Cortex of kidney (tissue), 1 donor: ENCODE measurements at places on chromosomes 13 and 19.

- DNase-seq = no peak
These were observed 53.7 kb downstream of the USP12 start for GRCh38 chr13:27117952-27118351.

- no peak for DNase-seq
These were observed 43.8 kb downstream of the PEPD start for GRCh38 chr19:33477781-33478180.

DNA sequence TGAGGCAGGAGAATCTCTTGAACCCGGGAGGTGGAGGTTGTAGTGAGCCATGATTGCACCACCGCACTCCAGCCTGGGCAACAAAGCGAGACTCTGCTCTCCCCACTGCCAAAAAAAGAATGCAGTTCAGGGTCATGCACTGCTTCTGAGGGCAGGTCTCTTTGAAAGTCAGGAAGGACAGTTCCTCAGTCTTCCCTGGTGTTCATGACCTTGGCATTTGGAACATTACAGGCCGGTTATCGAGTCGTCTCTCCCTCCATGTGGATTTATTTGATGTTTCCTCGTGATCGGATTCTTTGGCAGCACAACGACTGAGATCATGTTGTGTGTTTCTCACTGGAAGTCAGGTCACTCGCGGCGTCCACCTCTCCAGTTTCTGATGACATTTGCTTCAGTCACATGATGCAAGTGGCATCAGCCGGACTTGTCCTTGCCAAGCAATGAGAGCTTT lies 17.2 kb downstream of the FGF21 start:
- no peak for DNase-seq

DNA sequence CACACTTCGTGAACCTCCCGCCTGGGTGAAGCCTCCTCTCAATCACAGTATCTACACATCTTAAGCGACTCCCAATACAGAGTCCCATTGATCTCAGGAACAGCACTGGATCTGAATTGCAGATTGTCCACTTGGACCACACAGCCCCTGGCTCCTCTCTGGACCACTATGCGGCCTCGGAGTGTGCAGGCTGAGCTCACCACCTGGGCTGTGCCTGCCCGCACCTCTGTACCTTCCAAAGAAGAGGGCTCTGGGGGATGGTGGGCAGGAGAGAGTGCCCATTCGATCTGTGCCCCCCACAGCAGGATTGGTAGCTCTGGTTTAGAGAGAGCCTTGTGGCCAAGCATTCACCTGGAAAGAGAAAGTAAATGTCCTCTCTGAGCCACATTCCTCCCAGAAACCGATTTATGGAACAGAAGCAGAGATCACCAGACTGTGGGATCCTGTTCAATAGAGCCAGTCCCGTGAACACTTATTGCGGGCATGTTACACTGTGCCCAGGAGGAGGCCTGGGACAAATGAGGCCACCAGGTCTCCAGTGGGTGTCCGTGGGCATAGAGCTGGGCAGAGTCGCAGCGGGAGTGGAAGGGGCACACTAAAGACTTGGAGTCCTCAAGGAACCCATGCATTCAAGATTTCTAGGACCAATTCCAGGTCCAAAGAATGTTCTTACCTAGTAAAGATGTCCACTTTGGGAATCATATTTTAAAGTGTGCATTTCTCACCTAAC lies 141.6 kb upstream of the SOX1 start:
- no peak for DNase-seq

DNA sequence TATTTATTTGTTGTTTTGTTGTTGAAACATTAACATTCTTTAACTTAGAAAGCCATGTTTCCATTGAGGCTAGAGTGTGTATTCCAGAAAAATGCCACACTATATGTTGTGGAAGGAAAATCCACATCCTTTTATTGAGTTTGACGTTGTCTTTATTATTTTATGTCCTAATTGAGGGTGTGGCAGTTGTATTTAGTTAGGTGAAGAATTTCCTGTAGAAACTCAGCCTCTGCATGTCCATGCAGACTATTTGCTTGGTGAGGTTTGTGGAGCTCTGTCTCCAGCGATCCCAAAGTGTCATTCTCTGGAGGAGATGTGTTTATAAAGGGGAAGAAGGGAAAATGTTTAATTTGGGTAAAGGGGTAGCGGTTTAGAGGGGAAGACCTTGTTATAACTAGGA lies 46.6 kb downstream of the AKAP11 start:
- DNase-seq = no peak

DNA sequence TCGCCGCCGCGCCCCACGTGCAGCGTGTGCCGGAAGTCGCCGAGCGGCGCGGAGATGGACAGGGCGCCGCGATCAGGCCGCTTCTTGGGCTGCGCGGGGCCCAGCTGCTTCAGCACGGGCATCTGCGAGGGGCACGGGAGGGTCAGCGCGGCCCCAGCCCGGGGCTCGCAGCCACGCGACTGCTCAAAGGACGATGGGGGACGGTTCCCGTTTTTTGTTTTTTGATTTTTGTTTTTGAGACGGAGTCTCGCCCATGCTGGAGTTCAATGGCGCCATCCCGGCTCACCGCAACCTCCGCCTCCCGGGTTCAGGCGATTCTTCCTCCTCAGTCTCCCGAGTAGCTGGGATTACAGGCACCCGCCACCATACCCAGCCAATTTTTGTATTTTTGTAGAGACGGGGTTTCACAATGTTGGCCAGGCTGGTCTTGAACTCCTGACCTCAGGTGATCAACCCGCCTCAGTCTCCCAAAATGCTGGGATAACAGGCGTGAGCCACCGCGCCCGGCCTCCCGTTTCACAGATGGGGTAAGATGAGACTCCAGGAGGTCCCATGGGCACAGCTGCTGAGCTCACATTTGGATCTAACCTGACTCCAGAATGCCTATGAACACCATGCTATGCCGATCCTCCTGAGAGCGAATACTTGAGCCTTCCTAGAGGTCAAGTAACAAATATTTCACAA lies 2.0 kb upstream of the LENG9 start:
- DNase-seq = no peak

DNA sequence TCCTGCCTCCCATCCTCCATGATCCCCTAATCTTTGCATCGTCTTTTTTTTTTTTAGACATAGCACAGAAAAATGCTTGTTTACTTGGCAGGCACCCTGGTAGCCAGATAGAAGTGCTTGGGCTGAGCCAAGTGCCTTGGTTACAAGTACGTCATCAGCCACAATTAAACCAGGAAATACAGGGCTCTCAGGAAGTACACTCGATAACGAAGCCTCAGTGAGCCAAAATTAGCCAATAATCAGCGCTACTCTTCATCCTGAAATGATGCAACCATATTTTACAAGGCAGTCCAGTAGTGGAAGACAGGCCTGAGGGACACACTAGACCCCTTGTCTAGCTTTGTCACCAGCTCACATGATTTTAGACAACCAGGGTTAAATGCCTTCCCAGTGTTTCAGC lies 194.0 kb upstream of the NBEA start:
- DNase-seq = no peak

DNA sequence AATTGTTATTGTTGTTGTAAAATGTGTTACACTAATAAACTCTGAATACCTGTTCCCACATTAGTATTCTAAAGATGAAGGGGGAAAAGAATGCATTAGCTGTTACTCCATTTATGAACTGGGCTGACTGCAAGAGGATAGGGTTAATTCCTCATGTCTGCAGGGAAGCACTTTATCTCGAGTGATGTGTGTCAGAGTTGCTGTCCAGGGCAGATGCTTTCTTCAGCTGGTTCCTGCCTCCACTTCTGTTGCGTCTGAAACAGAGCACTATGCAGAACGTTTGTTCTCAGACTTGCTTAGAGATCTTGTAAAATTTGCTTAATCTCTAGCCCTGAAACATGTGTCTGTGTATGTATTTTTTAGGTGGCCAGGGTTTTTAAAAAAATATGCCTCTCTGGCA lies 318.8 kb downstream of the SPRY2 start:
- DNase-seq = no peak

GRCh38 chr19:632579-633067 lies 714 bp downstream of the POLRMT start:
- DNase-seq = no peak

DNA sequence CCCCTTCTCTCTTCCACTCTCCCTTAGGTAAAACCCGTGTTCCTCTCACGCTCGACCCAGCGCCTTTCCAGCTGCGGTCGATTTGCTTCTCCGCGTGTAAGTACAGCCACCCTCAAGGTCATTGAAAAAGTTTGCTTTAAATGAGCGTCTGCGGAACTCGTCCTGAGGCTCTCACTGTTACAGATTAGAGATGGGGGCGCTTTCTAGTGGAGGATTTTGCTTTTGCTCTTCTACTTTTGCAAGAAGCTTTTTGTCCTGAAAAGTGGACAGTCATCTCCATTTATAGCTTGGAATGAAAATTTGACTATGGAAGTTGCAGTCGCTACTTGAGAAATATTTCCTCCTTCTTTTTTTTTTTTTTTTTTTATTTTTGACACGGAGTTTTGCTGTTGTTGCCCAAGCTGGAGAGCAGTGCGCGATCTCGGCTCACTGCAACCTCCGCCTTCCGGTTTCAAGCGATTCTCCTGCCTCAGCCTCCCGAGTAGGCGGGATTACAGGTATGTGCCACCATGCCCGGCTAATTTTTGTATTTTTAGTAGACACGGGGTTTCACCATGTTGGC lies 595 bp upstream of the RAB20 start:
- DNase-seq = no peak

- no peak for DNase-seq
These were observed 72.7 kb downstream of the DNAJC15 start for GRCh38 chr13:43095771-43096719.

DNA sequence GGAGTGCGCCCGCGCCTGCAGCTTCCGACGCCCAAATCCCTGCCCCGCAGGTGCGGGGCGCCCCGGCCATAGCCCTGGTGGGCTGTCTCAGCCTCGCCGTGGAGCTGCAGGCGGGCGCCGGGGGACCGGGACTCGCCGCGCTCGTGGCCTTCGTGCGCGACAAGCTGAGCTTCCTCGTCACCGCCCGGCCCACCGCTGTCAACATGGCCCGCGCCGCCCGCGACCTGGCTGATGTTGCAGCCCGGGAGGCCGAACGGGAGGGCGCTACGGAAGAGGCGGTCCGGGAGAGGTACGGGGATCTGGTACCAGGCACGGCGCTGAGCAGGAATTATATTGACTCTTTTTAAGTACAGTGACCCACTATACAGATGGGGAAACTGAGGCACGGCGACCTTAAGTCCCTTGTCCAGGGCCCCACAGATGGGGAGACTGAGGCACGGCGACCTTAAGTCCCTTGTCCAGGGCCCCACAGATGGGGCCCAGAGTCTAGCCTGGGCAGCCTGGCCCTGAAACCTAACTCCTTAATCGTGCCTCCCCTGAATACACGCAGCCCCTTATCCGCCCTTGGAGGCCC lies 586 bp downstream of the MRI1 start:
- DNase-seq = no peak

DNA sequence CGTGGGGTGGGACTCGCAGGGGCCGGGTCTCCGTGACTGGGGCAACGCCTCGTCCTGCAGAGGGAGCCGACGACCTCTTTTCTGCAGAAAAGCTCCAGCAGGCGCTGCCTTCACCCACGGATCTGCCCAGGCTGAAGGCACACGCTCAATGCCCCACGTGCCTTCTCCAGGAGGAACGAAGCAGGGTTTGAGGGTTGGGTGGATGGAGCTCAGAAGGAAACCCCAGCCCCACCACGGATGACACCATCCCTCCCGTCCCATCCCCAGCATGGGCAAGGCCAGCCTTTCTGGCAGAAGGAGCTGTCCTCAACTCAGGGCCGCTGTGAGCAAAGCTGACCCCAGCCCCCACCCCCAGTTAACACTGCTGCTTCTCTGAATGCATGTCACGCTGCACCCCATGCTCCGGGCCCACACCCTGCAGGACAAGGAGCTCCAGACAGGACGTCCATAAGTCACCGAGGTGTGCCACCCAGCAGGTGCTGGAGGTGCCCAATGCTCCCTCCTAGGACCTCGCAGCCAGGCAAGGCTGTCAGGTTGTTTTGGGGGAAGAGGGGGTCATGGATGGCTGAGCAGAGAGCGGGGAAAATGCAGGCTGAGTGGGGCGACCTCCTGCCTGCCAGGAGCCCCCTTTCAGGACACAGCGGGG lies 7.4 kb downstream of the C19orf25 start:
- no peak for DNase-seq

DNA sequence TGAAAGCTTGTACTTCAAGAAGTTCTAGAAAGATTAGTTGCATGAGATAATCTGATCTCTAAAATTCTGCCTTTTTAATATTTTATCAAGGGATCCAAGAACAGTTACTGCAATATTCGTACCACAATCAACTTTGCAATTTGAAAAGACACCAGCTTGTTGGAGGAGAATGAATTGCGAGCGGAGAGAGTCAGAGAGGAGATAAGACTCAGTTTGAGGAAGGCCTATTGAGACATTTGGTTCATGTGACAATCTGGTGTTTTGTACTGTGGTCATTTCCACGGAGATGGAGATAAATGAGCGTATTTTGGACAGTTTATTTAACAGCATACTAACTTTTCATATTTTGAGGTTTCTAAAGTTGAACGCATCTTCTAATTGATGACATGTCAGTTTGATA lies 1276.0 kb downstream of the EFNB2 start:
- DNase-seq = no peak

DNA sequence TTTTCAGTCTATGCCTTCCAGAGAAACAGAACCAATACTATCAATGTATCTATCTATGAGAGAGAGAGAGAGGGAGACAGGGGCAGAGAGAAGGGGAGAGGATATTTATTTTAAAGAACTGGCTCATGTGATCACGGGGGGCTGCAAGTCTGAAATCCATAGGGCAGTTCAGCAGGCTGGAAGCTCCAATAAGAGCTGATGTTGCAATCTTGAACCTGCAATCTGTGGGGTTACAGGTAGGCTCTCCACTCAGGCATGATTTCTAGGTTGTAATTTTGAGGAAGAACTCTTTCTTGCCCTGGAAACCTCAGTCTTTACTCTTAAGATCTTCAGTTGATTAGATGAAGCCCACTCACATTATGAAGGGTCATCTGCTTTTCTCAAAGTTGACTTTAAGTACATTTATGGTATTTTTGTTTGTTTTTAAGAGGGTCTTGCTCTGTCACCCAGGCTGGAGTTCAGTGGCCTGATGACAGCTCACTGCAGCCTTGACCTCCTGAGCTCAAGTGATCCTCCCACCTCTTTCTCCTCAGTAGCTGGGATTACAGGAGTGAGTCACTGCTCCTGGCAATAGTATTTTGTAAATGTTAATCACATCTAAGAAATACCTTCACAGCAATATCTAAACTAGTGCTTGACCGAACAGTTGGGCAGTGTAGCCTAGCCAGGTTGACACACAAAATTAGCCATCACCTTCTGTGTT lies 376.4 kb downstream of the FGF9 start:
- DNase-seq = no peak

DNA sequence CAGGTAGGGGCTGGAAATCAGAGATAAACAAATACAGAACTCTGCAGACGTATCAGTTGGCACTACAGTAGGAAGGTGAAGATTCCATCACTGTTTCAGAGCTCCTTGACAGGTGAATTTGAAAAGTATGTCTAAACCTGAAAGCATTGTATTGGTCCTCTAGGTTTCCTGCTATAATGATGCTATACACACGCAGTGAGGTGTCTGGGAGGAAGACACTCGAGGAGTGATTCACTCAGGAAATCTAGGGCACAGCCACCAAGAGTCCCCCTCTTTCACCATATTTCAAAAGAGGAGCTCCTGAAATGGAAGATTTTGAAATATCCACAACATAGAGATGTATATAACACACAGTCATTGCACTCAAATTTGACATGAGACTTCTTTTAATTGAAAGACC lies 331.0 kb upstream of the DACH1 start:
- no peak for DNase-seq

GRCh38 chr19:40529093-40529954 lies 47.3 kb upstream of the SHKBP1 start:
- no peak for DNase-seq
